ENCODE measurements at places on chromosomes 2 and 18. TPM values are rescaled to one million over a fixed set of nuclear protein-coding genes. Genes with fewer than 3 reads are reported as not detected.

GPR45 gene
- total RNA-seq: not detected

FSHR gene
- total RNA-seq: not detected

SOX11 gene
- not detected for total RNA-seq

UBE2E3 gene
- total RNA-seq: 131 TPM

KCNF1 gene
- not detected for total RNA-seq

HOXD8 gene
- 19.5 TPM for total RNA-seq

UGT1A5 gene
- total RNA-seq: not detected

OXER1 gene
- 1.1 TPM for total RNA-seq

GAD1 gene
- total RNA-seq: not detected

SERPINB2 gene
- total RNA-seq: not detected

SPR gene
- total RNA-seq: 22.0 TPM

MBD5 gene
- 41.4 TPM for total RNA-seq

ANKRD39 gene
- 23.7 TPM for total RNA-seq

ONECUT2 gene
- not detected for total RNA-seq

RAX gene
- not detected for total RNA-seq

ANKRD30B gene
- total RNA-seq: 7.2 TPM

GPAT2 gene
- 7.2 TPM for total RNA-seq

ANO7 gene
- 0.59 TPM for total RNA-seq

IGFBP5 gene
- total RNA-seq: 906 TPM

KIF5C gene
- 47.9 TPM for total RNA-seq

KATNAL2 gene
- 4.8 TPM for total RNA-seq

KCNS3 gene
- 24.3 TPM for total RNA-seq

AGPS gene
- 33.9 TPM for total RNA-seq

TMEM169 gene
- 0.59 TPM for total RNA-seq
